Left renal cortex interstitium (tissue), 4 donors: ENCODE measurements at places on chromosomes 11 and 22.

DNA sequence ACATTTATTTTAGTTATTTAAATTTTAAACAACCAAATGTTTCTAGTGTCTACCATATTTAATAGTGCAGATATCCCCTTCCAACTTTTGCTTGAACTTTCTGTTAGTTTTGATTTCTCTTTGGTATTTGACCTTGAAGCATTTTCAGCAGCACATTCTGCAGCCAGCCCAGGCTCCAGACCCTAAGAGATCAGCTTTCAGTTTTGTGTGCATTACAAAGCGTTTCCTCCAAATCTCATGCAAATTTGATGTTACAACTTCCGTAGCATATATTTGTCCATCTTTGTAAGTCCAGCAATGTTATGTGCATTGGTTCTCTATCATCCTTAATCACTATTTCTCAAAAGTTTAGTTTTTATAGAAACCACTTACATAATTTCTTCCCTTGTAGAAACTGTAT lies 14.6 kb upstream of the SERGEF start:
- no peak for DNase-seq

DNA sequence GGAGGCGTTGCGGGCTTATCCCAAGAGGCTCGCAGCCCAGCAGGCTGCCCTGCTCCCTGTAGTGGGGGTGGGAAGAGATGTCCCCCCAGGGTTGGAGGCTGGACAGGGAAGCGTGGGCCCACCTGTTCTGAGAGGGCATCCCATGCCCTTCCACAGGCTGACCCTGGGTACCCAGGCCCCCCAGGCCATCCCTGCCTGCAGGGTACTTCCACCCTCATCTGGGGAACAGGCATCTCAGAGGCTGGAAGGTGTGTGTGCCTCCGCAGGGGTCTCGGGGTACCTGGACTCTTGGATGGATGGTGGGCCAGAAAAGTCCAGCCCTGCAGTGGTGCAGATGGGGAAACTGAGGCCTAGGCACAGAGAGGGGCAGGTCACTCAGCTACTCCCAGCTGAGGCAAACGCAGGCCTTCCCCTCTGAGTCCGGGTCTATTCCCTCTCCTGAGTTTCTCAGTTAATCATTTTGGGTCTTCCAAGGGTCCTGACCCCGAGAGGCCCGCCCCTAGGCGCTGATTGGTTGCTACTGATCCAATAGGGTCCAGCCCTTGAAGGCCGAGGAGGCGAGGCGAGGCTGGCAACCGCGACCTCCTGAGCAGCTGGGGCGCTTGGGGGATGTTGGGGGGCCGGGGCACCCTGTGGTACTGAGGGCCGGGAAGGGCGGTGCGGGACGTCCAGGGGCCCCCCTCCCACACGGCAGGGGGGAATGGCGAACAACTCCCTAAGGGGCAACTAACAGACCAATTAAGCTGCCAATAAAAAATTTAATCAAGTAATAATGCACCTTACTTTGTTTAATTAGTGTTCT lies 23.8 kb downstream of the FLRT1 start:
- no peak for DNase-seq

DNA sequence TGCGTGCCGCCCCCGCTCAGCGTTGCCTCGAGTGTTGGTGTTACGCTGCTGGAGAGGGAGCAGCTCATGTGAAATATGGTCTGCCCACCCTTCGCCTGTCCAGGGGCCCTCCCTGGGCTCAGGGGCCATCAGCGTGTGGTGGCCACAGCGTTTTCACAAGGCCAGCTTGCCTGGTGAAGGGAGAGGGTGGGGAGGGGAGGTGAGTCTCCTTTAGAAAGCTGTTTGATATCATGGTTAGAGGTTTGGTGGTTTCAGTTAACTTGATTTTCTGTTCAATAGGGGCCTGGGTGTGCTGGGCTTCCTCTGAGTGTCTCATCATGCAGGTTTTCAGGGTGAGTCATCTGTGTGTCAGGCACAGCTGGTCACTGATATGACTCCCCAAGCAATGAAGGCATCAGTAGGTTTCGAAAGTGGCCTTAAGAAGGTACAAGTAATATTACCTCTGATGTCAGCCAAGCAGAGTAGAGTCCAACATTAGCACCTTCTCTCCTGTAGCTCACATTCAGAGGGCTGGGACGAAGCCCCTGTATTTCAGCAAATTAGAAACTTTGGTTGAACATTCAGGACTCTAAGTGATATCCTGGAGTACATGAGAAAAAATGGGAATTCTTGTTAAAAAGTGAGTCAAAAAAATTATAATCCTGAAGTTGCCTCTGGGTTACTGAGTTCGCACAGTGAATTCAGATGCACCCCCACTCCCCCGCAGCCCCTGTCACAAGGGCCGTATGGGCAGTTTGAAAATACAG lies 172.5 kb downstream of the TBC1D22A start:
- no peak for DNase-seq

- DNase-seq, result no peak
Observed at GRCh38 chr22:40313007-40313406, 33.3 kb upstream of the ADSL start.

- DNase-seq, result no peak
Observed at GRCh38 chr11:100562128-100562527, 125.0 kb upstream of the ARHGAP42 start.

DNA sequence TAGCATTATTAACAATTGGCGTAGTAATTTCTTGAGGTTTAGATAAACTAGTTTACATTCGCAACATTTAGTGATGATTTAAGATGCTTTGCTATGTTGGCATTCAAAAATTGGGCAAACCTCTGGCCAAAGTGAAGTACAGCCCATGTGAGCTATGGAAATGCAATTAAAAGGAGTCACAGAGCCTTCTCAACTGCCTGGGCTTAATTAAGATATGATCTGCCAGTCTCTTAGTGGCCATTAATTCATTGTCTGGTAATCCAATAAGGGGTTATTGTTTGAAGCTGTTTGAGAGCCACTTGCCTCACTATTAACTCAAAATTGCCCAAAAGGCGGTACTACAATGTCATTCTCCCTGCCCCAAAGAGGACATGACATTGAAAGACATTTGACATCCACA lies 608.9 kb downstream of the NTM start:
- DNase-seq, result no peak

DNA sequence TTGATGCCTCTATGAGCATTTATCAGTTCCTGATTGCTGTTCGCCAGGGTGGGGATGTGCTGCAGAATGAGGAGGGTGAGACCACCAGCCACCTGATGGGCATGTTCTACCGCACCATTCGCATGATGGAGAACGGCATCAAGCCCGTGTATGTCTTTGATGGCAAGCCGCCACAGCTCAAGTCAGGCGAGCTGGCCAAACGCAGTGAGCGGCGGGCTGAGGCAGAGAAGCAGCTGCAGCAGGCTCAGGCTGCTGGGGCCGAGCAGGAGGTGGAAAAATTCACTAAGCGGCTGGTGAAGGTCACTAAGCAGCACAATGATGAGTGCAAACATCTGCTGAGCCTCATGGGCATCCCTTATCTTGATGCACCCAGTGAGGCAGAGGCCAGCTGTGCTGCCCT lies 2.7 kb downstream of the FEN1 start:
- DNase-seq, result no peak

DNA sequence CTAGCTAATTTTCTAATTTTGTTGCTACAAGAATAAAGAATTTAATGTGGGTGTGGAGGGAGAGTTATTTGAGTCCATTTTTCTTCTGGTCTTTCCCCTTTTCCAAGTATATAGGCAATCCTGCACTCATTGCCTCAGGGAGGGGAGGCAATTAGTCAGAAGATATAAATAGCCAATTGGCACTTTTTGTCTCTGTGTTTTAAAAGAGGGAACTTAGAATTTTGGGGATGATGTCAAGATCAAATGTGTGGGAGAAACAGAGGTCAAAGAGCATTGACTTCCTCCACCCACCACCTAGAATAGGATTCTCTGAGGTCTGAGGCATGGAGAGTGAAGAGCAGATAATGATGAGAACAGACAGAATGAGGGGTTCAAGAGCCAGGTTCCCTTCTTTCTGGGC lies 120.3 kb upstream of the ZC3H12C start:
- no peak for DNase-seq

- DNase-seq, result no peak
Observed at GRCh38 chr11:12169822-12170221, 59.4 kb downstream of the MICAL2 start.

- no peak for DNase-seq
Observed at GRCh38 chr11:3120071-3120792, 44.9 kb downstream of the OSBPL5 start.

DNA sequence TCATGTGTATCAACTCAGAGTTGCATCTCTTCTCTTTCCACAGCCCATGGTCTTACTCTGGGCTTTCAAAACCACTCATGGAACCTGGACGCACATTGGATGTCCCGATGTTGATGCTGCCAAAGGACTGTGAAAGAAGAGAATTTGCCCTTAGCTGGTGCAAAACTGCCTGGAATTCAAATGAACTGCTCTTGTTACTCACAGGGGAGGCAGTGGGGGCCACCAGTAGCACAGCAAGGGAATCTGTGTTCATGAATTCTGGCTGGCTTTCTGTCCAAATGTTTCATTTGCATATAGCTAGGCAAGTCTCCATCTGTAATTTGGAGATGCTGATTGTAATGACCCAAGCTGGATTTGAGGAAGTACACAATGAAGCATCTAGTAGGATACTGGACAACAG lies 24.9 kb downstream of the LMO2 start:
- no peak for DNase-seq

DNA sequence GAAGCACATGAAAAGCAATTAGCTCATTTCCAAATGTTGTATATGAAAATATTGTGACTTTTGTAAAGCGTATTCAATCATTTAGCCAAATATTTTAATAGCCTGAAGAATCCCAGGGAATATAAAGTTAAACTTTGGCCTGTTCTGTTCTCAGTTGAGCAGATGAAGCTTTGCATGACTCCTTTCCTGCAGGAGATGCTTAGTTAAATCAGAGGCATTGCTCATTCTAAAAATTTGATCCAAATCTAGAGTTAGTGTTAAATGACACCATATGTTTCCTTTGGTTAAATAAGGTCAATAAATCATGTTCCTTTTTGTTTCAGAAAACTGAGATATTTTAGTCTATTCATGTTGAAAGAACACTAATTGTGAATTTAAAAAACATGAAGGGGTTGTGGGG lies 51.2 kb upstream of the BIRC3 start:
- no peak for DNase-seq

GRCh38 chr11:130964058-130964792 lies 47.9 kb upstream of the SNX19 start:
- no peak for DNase-seq

GRCh38 chr11:67032830-67033551 lies 10.1 kb downstream of the SYT12 start:
- no peak for DNase-seq

- DNase-seq, result no peak
Observed at GRCh38 chr11:66904055-66904454, 47.2 kb downstream of the LRFN4 start.

DNA sequence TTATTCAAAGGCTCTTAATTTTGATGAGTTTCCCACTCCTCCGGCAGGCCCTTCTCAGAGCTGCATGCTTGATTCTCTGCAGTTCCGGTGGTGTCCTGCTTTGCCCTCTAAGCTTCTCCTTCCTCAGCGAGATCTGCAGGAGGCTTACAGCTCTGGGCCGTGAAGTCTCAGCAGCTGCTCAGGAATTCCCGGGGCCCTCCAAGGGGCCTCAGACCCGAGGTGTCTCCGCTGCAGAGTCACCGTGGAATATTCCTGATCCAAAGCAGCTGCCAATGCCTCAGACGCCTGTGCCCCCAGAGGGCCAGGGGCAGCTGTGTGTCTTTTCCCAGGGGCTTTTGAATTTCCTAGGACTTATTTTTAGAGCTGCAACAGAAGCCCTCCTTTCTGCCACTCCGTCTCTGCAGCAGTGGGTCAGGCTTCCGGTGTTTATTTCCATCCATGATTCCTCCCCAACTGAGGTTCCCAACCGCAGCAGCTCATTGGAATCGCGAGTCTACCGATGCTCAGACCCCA lies 37.2 kb downstream of the RPS6KA4 start:
- no peak for DNase-seq

DNA sequence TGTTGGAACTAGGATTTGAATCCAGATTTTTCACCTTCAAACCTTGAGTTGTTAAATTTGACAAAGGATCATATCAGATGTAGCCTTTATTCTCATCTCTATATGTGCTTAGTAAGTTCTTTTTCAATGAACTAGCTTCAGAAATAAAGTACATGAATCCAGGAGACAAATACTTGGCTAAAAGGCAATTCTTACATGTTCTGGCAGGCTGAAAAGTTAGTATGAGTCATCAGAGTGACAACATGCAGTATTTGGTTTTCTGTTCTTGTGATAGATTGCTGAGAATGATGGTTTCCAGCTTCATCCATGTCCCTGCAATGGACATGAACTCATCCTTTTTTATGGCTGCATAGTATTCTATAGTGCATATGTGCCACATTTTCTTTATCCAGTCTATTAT lies 40.4 kb downstream of the BBOX1 start:
- no peak for DNase-seq

- peak; percentile 50 for DNase-seq
Observed at GRCh38 chr11:72041364-72042063, 38.8 kb downstream of the NUMA1 start.

- DNase-seq, result no peak
Observed at GRCh38 chr22:31753005-31753633, 700 bp upstream of the DEPDC5 start.

- no peak for DNase-seq
Observed at GRCh38 chr22:39476664-39477063, 19.9 kb downstream of the MGAT3 start.

DNA sequence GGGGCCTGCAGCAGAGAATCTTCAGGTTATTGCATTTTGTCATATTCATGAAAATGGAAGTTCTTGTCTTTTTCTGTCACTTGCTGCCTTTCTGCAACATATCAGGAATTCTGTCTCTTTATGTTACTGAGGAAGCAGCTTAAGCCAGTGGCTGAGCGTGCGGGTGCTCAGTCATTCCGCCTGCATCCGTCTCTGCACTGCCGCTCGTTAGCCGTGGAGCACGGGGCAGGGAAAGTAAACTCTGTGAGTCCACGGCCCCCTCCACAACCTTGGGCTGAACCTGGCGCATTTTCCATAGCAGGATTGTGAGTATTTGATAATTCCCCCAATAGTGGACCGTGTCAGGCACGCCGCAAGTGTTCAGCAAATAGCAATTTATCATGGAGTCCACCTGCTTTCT lies 1007.7 kb downstream of the BRD1 start:
- DNase-seq, result no peak

- no peak for DNase-seq
Observed at GRCh38 chr11:123250892-123251656, 56.0 kb upstream of the CLMP start.

GRCh38 chr11:116373104-116373944 lies 399.5 kb downstream of the BUD13 start:
- DNase-seq, result no peak

DNA sequence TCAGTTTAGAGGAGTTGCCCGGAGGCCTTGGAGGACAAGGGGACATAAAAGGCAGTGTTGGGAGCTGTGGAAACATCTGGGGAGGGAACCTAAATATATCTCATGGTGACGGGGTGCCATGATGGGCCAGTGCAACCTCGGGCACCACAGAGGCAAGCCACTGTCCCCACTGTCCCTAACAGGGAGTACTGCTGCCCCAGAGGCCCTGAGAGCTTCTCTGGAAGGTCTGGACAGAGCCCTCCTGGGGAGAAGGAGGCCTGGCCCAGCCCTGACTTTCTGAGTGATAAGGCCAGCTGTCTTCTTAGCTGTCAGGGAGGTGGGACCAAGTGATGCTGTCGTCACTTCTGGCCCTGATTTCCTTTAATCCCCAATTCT lies 5.5 kb upstream of the P2RY6 start:
- no peak for DNase-seq
